ENCODE measurements at places on chromosomes 1 and 21. TPM values are rescaled to one million over a fixed set of nuclear protein-coding genes. Genes with fewer than 3 reads are reported as not detected.
A peak's percentile ranks its signal among the peaks of the same experiment; 100 is the strongest.

Gene STUM
- total RNA-seq = not detected

Gene SPRR2D
- not detected for total RNA-seq

DNA sequence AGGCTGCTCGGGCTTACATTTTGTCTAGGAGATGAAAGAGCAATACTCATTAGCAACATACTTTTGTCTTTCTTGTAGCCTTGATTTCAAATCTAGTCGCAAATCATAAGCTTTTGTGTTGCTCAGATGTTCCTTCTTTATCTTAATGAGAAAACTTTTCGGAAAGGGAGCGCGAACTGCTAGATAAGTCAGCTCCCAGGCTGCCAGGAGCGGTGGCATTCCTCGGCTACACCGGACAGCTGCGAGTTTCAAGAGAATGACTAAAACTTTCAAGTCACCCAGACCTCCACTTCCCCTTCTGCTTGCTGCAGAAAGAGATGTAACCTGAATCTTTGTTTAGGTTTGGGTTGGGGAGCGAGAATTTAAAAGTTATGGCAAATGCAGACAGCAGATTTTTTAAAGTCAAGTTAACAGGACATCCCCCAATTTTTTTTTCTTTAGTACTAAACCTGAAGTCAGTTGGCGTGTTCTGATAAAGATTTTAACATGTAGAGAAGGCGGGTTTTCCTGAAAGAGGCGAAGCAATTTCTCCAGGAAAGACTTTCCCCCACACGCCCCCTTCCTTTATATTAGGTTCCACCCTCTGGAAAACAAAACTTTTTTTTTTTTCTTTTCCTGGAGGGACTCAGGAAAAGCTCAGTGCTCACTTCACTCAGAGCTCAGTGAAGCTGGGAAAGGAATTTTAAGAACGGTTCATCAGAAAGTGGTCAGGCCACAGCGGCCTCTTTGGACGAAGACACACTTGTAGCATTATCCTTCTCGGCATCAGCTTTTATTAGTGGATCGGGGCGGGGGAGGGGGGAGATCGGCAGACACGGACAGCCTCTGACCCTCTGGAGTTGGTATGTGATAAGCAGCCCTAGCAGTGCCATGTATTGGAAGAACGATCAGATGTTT lies at the start of gene LHX8:
LHX8 (plus strand) TSS at position 639 of the 897 bp plus-strand sequence. CDS start 2,227 bp downstream, outside the sequence.
- H3K4me1 ChIP-seq = no peaks in the 10 kb centered on the region
- H3K27me3 ChIP-seq = peaks cover 32% of the 10 kb centered on the region
- no peak within 1 kb of the TSS for H3K4me3 ChIP-seq
- no peaks in the 10 kb centered on the region for H3K36me3 ChIP-seq
- no peak for DNase-seq
- no peak within 1 kb of the TSS for H3K27ac ChIP-seq

DNA sequence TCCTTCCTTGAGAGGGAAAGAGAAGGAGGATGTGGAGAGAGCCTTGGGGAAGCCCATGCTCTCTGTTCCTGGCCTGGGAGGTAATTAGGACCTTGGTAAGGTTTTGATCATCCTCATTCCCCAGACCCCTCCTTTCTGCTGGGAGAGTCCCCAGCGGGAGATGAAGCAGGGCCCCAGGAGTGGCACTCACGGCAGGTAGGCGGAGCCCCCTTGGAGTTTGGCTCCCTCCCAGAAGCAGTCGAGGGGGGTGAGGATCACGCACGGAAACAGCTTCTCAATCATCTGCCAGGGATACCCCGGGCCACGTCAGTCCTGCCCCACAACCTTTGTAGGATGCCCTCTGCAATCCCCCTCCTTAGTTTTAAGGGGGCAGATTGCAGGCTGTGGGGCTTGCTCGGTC lies 11.5 kb downstream of the PTCH2 start:
- H3K27me3 ChIP-seq = no peaks in the 10 kb centered on the region
- no peak overlapping the region for H3K4me3 ChIP-seq
- no peaks in the 10 kb centered on the region for H3K36me3 ChIP-seq
- no peak overlapping the region for H3K27ac ChIP-seq
- peaks cover 6% of the 10 kb centered on the region for H3K4me1 ChIP-seq
- DNase-seq = no peak

DNA sequence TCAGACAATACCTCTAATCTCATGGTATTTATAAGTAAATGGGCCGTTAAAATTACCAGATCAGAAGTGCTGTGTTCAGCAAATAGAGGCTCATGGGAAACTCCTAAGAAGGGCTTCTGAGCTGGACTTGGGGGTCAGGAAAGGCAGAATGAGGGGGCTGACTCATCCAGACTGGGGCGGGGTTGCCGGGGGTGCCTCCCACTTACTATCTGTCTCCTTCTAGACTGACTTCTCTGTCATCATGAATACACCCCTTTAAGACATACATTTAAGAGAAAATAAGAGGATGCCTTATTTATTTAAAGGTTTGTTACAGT lies 96.0 kb upstream of the ERRFI1 start:
- no peaks in the 10 kb centered on the region for H3K4me1 ChIP-seq
- H3K27ac ChIP-seq = no peak overlapping the region
- no peaks in the 10 kb centered on the region for H3K27me3 ChIP-seq

DNA sequence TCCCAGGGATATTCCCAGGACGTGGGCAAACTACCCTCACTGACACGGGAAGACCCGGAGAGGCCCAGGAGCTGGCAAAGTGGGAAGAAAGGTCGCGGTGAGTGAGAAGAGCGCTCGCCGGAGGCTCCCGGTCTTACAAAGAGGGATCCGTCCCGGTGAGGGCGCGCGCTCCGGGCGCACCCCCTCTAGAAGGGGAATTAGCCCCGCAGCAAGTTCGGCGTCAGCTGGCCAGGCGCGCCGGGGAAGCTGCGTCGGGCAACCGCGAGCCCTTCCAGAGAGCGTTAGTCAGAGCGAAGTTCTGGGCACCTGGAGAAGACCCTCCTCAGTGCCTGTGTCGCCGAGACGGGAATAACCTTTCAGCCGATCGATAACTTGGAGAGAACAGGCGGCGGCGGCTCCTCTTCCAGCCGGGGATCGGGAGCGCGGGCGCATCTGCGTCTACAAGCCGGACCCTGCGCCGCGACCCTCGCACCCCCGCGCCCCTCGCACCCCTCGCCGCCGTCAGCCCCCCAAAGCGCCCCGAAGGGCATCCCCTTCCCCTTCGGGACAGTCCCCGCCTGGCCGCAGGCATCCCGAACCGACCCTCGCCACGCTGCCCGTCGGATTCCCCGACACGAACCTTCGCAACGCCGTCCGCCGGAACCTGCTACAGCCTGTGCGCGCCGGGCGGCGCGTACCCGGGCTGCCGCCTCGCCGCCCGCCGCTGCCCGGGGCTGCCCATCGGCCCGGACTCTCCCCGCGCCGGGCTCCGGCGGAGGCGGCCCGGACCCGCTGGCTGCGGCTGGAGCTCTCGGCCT lies 485 bp downstream of the SIPA1L2 start:
- peaks cover 27% of the 10 kb centered on the region for H3K27me3 ChIP-seq
- H3K4me3 ChIP-seq = no peak overlapping the region
- peaks cover 16% of the 10 kb centered on the region for H3K4me1 ChIP-seq
- H3K27ac ChIP-seq = no peak overlapping the region
- DNase-seq = no peak

Gene CA6
- not detected for total RNA-seq

- H3K4me3 ChIP-seq = no peak overlapping the region
- no peak overlapping the region for H3K27ac ChIP-seq
- peaks cover 21% of the 10 kb centered on the region for H3K36me3 ChIP-seq
- H3K4me1 ChIP-seq = peaks cover 21% of the 10 kb centered on the region
These were observed 994 bp downstream of the FAM229A start for GRCh38 chr1:32361308-32361673.

Gene POGZ
- total RNA-seq = 141 TPM

GRCh38 chr1:97787231-97787630 lies 133.6 kb downstream of the DPYD start:
- H3K27me3 ChIP-seq = no peaks in the 10 kb centered on the region
- no peak for DNase-seq
- H3K36me3 ChIP-seq = peaks cover 4% of the 10 kb centered on the region
- H3K4me1 ChIP-seq = peaks cover 23% of the 10 kb centered on the region

Gene KLHDC7A
- not detected for total RNA-seq

DNA sequence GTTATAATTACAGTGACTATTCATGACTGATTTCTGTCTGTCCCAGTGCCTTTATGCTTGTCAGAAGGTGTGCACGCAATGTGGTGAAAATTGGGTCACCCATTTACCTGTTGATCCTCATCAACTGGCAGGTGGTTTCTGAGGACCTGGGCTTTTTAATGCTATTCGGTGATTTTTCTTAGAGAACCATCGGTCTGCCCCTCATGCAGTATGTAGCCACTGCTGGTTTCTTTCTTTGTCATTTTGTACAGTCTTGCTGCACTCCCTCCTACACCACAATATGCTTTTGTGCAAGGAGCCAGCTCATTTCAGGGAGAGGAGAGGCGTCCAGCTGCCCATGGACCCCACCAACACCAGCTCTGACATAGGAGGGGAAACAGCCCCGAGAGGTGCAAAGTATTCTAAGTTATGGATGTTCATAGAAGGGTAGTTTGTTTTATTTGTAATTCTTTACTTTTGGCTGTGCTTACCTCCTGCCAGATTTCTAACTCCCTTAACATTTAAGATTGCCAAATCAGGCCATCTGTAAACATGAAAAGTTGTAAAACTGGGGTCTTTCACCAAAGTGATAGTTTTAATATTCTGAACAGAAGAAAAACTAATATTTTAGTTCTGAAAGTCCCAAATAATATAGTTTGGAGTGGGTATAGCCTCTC lies 325.3 kb downstream of the PTBP2 start:
- H3K36me3 ChIP-seq = no peaks in the 10 kb centered on the region
- no peak for DNase-seq
- H3K27ac ChIP-seq = no peak overlapping the region
- H3K27me3 ChIP-seq = peaks cover 2% of the 10 kb centered on the region
- no peaks in the 10 kb centered on the region for H3K4me1 ChIP-seq
- no peak overlapping the region for H3K4me3 ChIP-seq

Gene MMEL1
- 0.79 TPM for total RNA-seq

GRCh38 chr1:42945164-42945563 lies 13.5 kb downstream of the SLC2A1 start:
- peaks cover 94% of the 10 kb centered on the region for H3K4me1 ChIP-seq
- H3K36me3 ChIP-seq = peaks cover 46% of the 10 kb centered on the region
- H3K27me3 ChIP-seq = no peaks in the 10 kb centered on the region
- DNase-seq = no peak

DNA sequence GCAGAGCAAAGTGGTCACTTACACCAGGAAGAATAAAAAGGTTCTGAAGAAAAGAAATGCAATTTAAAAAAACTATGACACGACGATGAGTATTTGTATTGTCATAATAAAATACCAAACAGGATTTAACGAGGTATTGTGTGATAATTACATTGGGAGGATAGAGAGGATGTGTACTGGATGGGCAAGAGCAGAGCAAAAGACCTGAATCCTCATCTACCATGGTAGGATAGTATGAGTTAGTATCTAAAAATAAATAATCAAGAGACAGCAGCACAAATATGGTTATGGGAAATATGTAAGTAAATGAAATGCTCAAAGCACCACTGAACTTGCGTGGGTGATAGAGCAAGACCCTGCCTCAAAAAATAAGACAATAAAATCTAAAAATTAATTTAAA lies 162.6 kb downstream of the CDC42BPA start:
- no peak overlapping the region for H3K27ac ChIP-seq
- H3K4me1 ChIP-seq = no peaks in the 10 kb centered on the region
- no peak for DNase-seq
- no peak overlapping the region for H3K4me3 ChIP-seq
- no peaks in the 10 kb centered on the region for H3K36me3 ChIP-seq

DNA sequence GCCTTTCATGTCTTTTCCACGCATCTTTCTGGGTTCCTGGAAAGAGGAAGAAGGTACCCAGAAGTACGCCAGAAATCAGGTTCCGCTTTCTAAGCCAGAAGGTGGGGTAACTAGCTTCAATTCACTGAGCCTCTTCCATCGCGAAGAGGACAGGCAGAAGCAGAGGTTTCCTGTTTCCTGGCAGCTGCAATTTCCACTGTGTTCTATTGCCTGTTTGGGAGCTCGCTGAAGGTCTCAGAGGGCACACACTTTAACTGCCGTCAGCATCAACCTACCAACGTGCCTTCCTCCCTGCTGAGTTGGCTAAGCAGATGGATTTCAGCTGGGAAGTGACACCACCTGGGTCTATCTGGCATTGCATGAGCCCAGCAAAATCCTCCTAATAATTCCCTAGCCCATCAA lies 10.0 kb downstream of the NCF2 start:
- DNase-seq = no peak
- no peaks in the 10 kb centered on the region for H3K36me3 ChIP-seq
- no peak overlapping the region for H3K27ac ChIP-seq
- H3K4me3 ChIP-seq = peak overlapping the region; percentile 42

DNA sequence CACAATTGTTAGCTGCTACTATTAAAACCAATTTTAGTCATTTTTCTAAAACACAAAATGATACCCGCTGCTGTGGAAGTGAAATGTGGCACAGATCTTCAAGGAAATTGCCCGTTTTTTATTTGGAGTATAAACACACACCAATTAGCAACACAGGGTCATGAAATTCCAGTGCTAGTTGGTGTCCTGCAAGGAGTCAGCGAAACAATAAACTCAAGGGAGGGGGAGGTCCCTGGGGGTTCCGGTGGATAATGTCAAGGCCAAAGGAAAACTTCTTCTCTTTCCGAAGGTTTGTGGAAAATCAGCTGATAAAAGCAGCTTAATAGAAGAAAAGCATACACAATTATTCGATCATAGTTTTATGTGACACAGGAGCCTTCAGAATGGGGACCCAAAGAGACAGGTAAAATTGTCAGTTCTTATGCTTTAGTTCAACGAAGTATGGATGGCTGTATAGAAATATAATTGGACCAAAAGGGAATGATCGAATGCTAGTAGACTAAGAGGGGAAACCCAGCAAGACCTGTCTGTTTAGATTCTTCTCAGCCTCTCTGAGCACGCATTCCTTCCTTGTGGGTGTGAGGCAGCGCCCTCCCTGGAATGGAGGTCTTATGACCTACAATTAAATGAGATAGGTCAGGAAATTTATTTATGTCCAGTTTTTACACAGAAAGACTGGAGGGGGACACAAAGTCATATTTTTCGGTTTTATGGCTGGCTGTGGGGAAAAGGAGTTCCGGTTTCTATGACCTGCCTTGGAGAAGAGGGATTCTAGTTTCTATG lies 65.9 kb downstream of the KCNK1 start:
- H3K27me3 ChIP-seq = no peaks in the 10 kb centered on the region
- H3K27ac ChIP-seq = no peak overlapping the region
- DNase-seq = no peak
- no peak overlapping the region for H3K4me3 ChIP-seq
- no peaks in the 10 kb centered on the region for H3K36me3 ChIP-seq
- H3K4me1 ChIP-seq = no peaks in the 10 kb centered on the region

DNA sequence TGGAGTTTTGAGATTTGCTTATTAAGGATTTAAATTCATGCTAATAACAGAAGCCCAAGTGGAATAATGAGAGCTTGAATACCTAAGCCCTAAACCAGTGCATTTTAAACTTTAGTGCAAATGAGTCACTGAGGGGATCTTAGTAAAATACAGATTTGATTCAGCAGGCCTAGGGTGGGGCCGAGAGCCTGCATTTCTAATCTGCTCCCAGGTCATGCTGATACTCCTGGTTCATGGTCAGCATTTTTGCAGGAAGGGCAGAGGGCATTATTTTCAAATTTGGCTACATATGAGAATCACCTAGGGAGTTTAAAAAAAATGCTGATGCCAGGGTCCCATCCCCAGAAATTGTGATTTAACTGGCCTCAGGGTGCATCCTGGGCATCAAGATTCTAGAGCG lies 39.3 kb downstream of the DNTTIP2 start:
- H3K4me1 ChIP-seq = no peaks in the 10 kb centered on the region
- H3K36me3 ChIP-seq = no peaks in the 10 kb centered on the region
- no peak for DNase-seq
- H3K4me3 ChIP-seq = no peak overlapping the region
- no peak overlapping the region for H3K27ac ChIP-seq

Measured in CD4-positive, CD25-positive, alpha-beta regulatory T cell (primary cell).